KG1 (cell line): ENCODE measurements at places on chromosomes 2 and 18.

DNA sequence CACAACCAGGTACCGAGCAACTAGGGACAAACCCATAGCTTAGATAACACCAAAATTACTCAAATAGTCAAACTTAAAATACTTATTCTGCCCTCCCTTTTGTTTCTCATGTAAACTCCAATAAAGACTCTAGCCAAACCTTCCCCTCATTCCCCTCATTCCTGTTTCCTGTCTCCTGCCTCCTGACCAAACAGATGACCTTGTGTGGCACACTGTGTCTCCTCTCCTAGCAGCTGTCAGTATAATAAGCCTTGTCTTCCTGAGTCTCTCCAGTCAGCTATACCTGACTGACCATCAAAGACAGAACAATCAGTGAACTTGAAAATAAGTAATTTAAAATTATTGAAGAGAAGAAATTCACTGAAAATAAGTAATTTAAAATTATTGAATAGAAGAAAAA lies 14.3 kb downstream of the SULT1C4 start:
- DNase-seq, result no peak

- no peak for DNase-seq
These were observed 127.9 kb upstream of the SH3BP4 start for GRCh38 chr2:234823877-234824376.

DNA sequence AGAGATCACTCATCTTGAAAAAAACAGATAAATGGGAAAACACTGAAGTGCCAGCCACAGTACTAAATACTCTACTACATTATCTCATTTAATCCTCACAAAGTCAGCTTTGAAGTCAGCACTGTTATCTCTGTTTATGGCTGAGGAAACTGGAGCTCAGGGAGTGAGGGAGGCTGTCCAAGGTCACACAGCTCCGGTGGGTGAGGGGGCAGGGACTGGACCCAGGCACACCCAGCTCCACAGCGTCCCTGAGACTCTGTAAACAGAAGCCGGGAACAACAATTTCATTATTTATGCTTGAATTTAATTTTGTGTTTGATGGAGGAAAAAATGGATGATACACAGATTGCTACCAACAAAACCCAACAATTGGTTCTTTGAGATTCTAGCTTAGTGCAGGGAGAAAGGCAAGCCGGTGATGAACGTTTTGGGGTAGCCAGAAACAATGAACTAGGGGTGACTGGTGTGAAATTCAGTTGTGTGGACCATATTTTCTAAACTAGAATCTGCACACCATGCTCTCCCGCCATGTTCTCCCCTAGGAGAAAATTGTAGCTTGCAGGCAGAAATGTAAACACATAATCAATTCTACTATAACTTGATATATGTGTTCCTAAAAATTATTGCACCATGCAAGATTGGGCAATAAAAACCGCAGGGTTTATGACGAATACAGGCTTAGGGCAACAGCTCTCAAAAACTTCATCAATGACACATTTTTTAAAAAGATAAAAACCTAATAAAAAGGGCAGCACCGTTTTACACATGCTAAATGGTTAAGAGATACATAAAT lies at the start of gene GREB1:
Gene GREB1, plus strand, starts transcription at position 768 of the 793 bp plus-strand sequence. CDS start 22,570 bp downstream, outside the sequence.
- DNase-seq, result no peak

- no peak for DNase-seq
These were observed 45.3 kb downstream of the SPATS2L start for GRCh38 chr2:200351815-200352214.

DNA sequence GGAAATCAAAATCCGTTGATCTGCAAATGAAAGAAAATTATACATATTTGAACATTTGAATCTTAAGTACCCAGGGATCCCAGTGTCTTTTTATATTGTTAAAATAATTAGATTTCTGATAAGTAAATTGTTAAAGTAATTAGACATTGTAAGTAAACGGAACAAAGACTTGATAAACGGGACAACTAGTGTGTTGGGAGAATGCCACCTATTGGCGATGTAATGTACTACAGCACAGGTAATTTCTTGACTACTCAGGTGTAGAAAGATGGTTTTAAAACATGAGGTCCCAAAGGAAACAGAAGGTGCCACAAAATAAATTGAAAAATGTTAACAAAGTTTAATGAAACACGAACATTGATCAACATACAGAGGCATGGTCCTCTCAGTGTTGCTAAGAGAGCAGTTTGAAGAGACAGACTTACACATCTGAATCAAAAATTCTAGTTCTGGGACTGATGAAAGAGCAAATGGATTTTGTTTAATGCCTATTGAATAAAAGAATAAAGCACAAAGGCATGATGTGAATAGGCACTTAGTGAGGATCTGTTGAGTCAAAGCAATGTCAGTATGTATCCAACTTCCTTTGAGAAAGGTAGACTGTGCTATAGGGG lies 103.4 kb upstream of the RASGRP3 start:
- peak; percentile 36 for DNase-seq

DNA sequence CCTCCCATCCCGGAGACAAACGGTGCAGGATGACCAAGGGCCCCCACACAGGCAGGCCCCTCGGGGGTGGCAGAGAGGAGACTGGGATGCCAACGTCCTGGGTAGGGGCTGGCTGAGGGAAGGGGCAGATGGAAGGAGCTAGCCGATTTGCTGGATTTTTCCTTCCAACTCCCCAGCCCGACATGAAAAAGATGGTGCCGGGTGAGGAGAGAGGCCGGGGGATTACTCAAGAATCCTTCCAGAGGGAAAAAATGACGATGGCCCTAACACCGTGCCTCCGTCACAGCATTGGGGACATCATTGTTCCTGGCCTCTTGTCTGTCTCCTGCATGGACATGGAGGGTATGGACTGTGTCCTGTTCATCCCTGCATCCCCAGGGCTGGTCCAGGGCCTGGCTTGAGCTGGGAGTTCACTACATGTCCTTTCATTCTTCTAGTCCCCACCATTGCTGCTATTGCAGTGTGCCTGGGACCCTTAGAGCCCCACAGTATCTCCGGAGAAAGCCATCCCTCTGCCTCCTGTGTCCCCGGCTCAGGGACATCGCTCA lies 217.7 kb downstream of the TNS1 start:
- no peak for DNase-seq

DNA sequence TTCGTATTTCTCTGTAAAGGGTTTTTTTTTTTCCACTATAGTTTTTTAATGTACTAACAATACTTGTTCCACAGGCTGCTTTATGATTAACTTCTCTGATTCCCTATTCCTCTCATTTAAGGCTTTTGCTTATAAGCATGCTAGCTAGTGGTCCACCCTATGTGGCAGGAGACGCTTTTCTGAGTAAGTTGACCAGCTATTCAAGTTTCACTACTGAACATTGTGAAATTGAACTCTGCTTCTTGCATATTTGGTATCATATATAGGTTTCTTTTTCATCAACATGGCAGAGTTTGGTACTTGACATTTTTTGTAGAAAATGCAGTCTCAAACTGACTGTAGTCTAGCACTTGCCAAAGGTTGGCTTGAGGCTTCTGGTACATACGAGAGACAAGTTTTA lies 74.2 kb downstream of the OTX1 start:
- DNase-seq, result no peak

GRCh38 chr2:182824056-182824766 lies 42.2 kb downstream of the FRZB start:
- DNase-seq, result no peak

DNA sequence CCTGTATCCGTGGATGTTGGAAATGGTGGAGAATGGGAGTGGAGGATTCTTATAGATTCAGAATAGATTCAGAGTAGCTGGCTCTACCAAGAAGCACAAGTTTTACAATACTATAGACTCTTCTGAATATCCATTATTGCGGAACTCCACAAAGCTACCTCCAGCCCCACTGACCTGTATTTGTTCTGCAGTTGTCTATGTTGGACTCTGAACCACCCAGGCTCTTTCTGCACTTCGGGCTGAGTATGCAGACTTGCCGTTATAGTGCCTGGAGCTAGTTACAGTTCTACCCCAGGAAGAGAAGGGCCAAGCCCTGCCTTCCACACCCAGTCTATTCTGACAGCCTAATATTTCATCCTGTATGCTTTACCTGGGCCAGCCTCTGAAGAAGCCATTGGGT lies 4.4 kb upstream of the RGPD4 start:
- no peak for DNase-seq
